Activated CD8-positive, alpha-beta memory T cell treated with anti-CD3 and anti-CD28 coated beads for 4 hours (primary cell): ENCODE measurements at places on chromosomes 13 and 19.

GRCh38 chr13:79782541-79783205 is 301.7 kb downstream of the NDFIP2 start:
- DNase-seq: no peak

DNA sequence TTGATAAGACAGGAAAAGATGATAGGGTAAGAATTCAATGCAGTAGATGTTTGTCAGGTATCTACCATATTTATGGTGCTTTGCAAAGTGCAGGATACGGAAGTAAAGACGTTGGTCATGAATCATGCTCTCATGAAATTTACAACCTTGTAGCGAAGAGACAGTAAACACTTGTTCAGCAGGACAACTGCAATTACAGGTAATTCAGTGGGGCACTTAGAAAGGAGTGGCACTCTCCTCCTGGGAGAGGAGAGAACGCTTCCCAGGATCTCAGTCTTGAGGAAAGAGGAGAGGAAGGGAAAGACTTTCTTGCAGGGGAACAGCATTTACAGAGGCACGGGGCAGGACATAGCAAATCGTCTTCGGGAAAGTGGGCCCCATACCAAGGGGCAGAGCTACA is 46.4 kb downstream of the SOX1 start:
- DNase-seq: no peak

GRCh38 chr19:55590617-55591016 is 8.7 kb downstream of the FIZ1 start:
- DNase-seq: no peak

DNA sequence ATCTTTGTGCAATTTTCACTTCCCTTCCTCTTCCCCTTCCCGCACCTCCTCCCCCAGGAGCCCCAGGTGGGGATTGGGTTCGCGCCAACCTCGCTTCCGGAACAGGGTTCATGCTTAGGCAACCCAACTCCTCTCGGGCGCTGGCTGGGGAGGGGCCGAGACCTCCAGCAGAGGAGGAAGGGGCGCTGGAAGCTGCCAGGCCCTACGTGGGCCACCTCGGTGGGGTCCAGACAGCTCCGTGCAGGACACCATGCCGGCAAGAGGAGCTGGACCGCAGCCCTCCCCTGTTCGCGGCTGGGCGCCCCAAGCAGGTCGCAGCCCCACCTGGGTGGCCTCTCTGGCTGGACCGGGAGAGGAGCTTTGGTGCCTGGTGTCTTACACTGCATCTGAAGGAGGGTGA is 91.1 kb downstream of the SPACA7 start:
- no peak for DNase-seq

- no peak for DNase-seq
Measured at GRCh38 chr13:72643311-72643989, 84.0 kb downstream of the MZT1 start.

- DNase-seq: no peak
Measured at GRCh38 chr19:37505958-37506386, 767 bp upstream of the ZNF793 start.
